ENCODE measurements at places on chromosomes 12 and 14.

DNA sequence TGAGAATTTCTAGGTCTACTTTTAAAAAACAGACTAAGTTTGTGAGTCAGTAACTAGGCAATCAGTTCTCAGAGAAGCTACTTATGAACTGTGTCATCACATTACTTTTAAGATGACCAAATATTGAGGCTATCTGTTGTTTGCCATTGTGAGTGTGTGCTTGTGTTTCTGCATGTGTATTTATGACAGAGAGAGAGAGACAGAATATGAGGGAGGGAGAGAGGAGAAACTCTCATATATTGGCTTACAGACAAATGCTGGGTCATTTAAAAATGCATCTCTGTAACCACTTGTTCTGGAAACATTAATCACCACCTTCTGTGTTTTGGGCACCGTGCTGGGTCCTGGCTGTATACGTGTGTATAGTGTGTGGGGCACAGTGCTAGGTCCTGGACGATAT is 161.5 kb upstream of the FRMD6 start:
- DNase-seq, result no peak

- no peak for DNase-seq
These were observed 3.6 kb upstream of the MDGA2 start for GRCh38 chr14:47678993-47679392.

DNA sequence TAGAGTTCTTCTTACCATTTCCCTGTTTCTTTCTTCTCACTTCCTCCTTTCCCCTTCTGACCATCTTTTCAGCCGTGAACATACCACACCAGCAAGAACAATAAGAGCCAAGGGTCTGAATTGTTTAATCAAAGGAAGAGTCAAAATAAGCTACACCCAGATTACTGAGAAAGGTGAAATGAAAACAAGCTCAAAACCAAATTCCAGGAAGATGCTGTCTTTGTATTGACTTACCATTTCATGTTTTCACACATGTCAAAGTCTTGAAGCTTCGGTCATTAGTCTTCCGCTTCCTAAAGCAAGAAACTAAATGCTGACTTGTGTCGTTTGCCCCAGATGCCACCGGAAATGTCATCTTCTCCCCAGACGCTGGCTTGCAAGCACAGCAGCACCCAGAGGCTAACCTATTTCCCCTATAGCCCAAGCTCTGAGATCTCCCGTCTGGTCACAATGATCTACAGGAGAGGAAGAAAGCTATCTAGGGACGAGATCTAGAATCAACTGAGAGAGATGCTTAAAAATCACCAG is 136.5 kb upstream of the AMIGO2 start:
- DNase-seq, result no peak

DNA sequence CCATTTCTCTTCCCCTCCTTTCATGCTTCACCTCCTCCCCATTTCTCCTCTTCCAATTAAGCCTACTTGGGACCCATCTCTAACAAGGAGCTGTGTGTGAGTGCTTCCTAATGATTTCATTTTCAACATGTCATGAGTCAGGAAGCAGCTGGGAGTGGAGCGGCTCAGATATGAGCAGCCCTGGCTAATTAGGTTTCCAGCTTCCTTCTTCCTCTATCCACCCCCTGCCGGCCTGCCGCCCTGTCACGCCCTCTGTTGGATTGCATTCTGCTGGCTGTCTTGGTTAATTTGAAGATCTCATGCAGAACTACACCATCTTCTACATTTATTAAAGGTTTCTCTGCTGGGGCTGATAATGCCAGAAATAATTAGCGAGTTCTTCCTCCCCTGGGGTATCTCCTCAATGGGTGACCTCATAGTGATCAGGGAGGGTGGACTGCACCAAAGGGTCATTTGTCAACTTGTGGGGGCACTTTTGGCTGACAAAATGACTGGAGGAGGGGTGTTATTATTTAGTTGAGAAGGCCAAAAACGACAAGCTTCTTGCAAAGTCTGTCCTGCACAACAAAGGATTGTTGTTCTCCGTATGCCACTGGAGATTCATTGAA is 300.9 kb upstream of the SRRM4 start:
- DNase-seq, result no peak

GRCh38 chr14:35898217-35898775 is 72.2 kb downstream of the BRMS1L start:
- no peak for DNase-seq

DNA sequence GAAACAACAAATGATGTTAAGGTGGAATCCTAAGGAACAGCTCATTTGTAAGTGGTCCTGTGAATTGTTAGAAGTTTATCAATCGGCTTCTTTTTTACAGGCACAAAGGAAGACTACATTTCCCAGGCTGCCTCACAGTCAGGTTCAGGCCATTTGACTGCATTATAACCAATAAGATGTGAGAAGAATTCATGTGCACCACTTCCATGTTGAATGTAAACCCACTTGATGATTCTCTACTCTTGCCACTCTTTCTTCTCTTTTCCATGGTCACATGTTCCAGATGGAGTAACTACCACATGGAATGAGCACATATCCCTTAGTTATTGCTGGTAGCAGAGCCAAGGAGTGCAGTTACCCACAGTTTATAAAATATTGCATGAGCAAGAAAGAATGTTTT is 67.1 kb upstream of the GZMB start:
- DNase-seq, result no peak

DNA sequence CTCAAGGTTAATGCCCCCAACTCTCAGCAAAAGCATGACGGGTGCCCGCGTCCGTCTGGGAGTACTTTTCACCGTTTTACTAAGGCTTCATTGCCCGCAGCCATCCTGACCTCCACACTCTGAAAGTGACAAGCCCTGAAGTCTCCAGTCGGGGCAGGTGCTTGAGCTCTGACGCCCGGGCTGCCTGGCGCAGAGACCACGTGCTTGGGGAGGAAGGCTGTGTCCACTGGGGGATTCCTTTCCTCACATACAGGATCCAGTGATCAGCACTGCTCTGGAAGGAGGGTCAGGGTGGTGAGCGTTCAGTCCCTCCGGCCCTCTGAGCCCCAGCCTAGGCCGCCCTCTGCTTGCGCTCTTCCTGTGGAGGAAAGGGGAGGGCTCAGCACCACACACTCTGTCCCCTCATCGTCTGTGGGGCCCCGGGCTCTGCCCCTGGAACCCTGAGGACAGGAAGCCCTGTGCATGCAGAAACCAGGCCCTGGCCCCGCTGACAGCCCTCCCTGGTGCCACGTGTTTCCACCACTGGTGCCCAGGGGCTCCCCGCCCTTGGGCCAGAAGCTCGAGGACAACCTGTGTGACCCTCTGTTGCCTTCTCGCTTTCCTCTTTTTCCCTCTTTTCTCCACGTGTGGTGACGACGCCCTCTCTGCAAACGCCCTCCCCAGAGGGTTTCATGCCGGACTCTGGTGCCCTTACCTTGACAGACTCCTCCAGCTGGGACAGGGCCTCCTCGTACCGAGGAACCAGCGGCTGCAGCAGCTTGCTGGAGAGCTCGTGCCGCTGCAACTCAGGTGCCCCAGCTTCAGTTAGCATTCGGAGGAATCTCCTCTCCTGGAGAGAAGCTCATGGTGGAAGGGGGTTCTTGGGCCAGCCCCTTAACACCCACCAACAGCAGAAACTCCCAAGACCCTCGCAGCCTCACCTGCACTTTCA is 4.9 kb downstream of the DDX51 start:
- DNase-seq, result no peak

DNA sequence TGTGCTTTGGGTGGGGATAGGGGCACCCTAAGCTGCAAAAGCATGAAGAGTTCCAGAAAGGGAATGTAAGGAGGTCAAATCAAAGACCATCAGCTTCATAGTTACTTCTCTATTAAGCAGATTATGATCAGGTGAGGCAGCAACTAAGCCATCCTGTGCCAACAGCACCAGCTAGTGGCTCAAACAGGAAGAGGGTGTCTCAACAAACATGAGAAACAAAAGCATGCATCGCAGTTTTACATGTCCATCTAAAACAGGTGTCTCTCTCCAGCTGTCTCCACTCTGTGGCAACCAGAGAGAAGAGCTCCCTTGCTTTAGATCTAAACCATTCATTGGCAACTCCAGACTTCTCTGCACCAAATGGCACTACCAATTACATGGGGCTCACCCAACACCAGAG is 52.9 kb downstream of the ACTN1 start:
- DNase-seq, result no peak

- no peak for DNase-seq
These were observed 5.6 kb upstream of the LHX5 start for GRCh38 chr12:113477171-113477841.

- DNase-seq, result no peak
These were observed 98.5 kb downstream of the PHLDA1 start for GRCh38 chr12:75933101-75933500.

DNA sequence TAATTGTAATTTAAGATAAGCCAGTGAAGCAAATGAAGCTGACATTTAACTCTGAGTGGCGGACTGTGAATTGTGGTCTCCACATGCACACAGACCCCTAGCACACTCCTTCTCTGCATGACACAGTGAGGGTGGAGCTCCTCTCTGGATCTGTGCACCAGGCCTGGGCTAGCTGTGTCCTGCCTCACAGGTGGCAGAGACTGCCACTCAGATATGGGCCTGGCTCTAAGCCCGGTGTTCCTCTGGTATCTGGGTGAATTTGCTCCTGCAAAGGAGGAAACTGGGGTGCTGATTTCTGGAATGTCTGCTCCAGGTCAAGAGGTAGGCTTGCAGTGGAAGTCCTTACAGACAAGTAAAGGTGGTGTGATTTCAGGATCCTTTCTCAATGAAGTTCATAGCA is 282.4 kb downstream of the FOXN3 start:
- DNase-seq, result no peak

DNA sequence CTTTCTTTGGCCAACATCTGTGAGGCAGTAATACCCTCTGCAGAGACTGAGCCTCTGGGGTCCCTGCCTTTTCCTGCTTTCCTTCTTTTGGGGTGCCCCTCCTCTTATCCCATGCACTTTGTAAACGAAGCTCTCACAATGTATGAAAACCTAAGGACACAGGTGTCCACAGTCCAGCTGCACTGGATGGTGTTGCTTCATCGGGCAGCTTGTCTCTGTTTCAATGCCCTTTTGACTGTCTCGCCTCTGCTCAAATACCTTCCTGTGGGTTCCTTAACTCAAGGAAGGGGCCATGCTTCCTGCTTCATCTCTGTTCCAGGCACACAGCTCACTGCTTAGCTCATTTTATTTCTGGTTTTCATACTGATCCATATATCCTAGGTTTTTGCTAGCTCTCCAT is 6.4 kb downstream of the C1RL start:
- no peak for DNase-seq

- no peak for DNase-seq
These were observed 3.1 kb downstream of the OTUB2 start for GRCh38 chr14:94029265-94029664.

DNA sequence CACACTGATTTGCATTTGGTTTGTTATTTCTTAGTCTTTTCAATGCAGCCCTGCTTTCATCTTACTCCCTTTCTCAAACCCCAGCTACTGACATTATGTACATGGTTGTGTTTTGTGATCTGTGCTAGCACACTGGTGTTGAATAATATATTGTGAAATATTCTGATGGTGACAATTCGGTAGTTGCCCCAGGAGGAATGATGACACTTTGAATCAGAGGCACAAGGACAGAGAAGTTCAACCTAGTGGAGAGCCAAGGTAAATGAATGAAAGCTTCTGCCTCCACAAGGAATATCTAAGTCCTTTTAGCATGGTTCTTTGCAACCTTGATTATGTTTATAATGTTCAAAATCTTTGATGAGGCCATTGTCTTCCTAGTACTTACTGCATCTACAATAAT is 159.9 kb downstream of the PDE3A start:
- DNase-seq, result no peak

DNA sequence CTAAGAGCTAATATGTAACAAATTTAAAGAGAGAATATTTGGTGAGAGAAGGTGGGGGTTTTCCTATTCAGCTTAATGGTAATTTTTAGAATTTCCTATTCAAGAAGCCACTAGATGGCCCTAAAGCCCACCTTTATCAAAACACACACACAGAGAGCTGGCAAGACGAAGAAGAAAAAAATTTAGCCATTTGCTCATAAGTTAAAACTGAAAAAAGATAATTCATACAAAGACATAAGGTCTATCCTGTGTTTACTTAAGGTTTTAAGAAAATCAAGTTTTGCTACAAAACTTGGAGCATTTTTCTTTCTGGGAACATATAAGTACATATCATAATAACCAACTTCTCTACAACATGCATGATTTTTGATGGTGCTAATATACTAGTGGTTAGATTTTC is 46.8 kb upstream of the PCED1B start:
- peak; percentile 63 for DNase-seq

DNA sequence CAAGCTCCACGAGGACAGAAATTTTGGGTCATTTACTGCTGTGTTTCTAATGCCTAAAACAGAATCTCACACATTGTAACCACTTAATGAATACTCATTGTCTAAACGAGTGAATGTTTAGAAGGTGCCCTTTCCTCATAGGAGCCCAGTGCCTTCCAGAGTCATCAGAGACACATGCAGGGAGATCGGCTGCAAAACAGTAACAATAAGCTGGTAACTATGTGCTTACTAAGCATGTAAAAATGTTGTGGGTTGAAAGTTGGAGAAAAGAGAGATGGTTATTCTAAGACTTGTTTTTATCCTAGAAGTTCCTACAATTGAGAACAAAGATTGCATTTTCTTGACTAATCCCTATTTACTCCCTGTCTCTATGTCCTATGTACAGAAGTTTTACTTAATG is 7.4 kb downstream of the TESPA1 start:
- DNase-seq, result no peak

DNA sequence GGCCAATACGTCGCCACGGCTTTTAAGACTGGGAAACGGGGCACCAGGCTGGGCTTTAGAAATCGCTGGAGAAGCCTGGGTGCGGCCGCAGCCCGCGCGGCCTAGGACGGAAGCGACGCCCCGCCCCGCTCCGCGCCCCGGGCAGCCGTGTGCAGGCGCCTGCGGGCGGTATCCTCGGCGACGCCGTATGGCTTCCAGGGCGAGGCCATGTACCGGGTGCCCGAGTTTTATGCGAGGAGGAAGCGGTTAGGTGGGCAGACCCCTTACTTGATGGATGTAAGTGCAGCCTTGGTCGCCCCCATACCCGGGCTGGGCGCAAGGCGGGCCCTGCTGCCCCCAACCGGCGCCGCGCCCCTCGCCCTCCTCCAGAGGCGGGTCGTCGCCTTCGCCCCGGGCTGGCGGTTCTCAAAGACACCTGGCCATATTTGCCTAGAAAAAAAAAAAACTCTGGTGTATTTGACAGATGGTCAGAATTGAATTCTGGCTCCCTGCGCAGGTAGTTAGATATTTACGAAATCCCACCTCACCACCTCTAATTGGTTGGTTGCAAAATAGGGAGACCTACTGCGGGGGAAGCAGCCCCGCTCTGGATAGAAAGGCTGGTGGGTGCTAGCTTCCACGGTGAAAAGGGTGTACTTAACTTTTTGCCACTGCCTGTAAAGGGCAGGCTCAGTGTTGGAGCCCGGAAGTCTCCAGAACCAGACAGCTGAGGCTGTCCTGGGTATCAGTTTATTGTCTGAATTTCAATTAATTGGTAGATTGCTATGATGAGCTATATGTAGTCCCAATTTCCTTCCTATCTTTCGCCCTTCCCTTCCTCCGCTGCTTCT is at the start of gene PPP1R36:
TSS of gene PPP1R36 (plus strand) at position 171 of the 830 bp plus-strand sequence. CDS start at position 208, 37 bp downstream.
- DNase-seq, result no peak

- no peak for DNase-seq
These were observed 101.4 kb downstream of the TTC7B start for GRCh38 chr14:90714811-90715210.

GRCh38 chr12:114668151-114668885 is 15.7 kb downstream of the TBX3 start:
- DNase-seq, result no peak

- DNase-seq, result no peak
These were observed at the start of gene MYL2 for GRCh38 chr12:110920324-110920910. TSS of gene MYL2 (minus strand) at chr12:110920579. CDS start at chr12:110920529, 50 bp downstream.

- no peak for DNase-seq
These were observed 10.5 kb downstream of the RNASE10 start for GRCh38 chr14:20515846-20516245.

All from SK-N-MC (cell line).